ENCODE measurements at places on chromosomes 12 and 14. TPM values are rescaled to one million over a fixed set of nuclear protein-coding genes. Genes with fewer than 3 reads are reported as not detected.

Gene TOMM20L
- not detected for polyA plus RNA-seq

Gene P2RX2
- 0.36 TPM for polyA plus RNA-seq

Gene CLEC14A
- polyA plus RNA-seq = 12.2 TPM

Gene AICDA
- polyA plus RNA-seq = 0.80 TPM

Gene ZDHHC22
- polyA plus RNA-seq = not detected

Gene C12orf54
- polyA plus RNA-seq = not detected

Gene PRICKLE1
- polyA plus RNA-seq = 2.5 TPM

Gene FAM90A1
- polyA plus RNA-seq = not detected

Gene BEGAIN
- polyA plus RNA-seq = 0.60 TPM

Gene IL31
- not detected for polyA plus RNA-seq

Gene EML5
- 0.69 TPM for polyA plus RNA-seq

Gene ADAMTS20
- polyA plus RNA-seq = not detected

Gene NPFF
- polyA plus RNA-seq = not detected

Gene MAP3K9
- polyA plus RNA-seq = 4.7 TPM

Gene OTOGL
- not detected for polyA plus RNA-seq

Gene GPD1
- polyA plus RNA-seq = 19.8 TPM

Gene WSCD2
- not detected for polyA plus RNA-seq

Gene NFYB
- polyA plus RNA-seq = 15.3 TPM

Gene GRIP1
- polyA plus RNA-seq = 2.4 TPM

Gene PZP
- not detected for polyA plus RNA-seq

Gene RNASE3
- polyA plus RNA-seq = not detected

Gene GLIPR1L1
- polyA plus RNA-seq = not detected

Gene HSPA2
- polyA plus RNA-seq = 37.2 TPM

Gene OXA1L
- polyA plus RNA-seq = 85.1 TPM

Gene C12orf42
- not detected for polyA plus RNA-seq

Gene MAGOHB
- 25.7 TPM for polyA plus RNA-seq

Gene SOAT2
- polyA plus RNA-seq = not detected

Gene KLHDC1
- polyA plus RNA-seq = 1.2 TPM

Gene GPR132
- polyA plus RNA-seq = 1.4 TPM

Gene DCN
- polyA plus RNA-seq = 180 TPM

Gene RAP1B
- 146 TPM for polyA plus RNA-seq
